ENCODE measurements at places on chromosomes 1 and 21.

DNA sequence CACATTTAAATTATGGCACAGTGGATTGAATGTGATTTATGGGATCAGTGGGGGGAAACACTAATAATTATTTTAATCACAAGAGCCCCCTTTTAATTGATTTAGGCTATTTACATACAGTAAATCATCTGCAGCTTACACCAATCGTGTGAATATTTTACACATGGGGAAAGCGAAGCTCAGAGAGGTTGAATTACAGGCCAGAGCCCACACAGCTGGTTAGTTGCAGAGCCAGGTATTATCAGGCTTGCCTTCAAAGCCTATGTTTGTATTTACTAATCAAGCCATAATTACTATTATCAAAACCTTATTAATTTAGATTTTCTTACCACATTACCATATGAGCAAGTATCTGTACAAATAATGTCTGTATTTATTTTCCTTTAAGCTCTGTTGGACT lies 749 bp downstream of the SDCCAG8 start:
- no peak for DNase-seq

- DNase-seq = no peak
These were observed 280.4 kb downstream of the SETD4 start for GRCh38 chr21:35779690-35780570.

DNA sequence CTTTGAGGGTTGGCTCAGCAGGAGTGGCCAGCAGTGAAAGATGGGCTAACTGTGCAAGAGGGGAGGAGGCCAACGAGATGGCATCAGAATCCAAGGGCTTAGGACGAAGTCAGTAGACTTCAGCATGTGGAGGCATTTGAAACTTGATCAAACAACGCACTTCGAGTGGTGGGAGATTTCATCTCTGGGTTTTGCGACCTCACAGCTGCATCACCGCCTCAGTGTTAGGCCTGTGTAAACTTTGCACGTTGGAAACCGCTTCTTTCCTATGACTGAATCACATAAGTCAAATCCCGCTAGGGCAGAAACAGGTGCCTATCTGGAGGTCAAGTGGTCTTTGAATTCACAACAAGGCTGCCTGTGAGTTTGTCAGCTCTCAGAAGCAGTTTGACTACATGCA lies 17.8 kb downstream of the TFF3 start:
- no peak for DNase-seq

GRCh38 chr1:156797212-156797871 lies 19.3 kb downstream of the SH2D2A start:
- DNase-seq = no peak

GRCh38 chr1:47216278-47217059 lies 15.6 kb downstream of the TAL1 start:
- DNase-seq = no peak

GRCh38 chr1:109239047-109239408 lies 10.3 kb upstream of the CELSR2 start:
- DNase-seq = no peak

DNA sequence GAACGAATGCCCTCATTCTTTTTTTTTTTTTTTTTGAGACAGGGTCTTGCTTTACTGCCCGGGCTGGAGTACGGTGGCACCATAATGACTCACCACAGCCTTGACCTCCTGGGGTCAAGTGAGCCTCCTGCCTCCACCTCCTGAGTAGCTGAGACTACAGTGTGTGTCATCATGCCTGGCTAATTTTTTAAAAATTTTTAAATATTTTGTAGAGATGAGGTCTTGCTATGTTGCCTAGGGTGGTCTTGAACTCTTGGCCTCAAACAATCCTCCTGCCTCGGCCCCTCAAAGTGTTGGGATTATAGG lies 69.4 kb downstream of the ALG14 start:
- no peak for DNase-seq

DNA sequence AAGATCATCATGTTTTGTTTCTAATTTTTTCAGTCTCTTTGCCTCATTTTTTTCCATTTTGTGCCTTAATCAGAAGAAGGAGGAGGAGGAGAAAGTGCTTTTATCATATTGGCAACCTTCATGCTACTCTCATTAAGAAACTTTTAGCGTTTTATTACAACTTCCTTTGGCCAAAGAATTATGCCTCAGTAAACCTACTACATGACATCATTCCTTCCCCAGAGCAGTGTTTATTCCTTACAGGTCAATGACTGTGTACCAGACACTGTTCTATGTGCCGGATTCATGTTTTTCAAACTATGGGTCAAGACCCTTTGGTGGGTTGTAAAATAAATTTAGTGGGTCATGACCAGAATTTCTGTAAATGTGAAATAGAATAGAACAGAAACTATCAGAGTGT lies 110.4 kb downstream of the SLC30A10 start:
- no peak for DNase-seq

DNA sequence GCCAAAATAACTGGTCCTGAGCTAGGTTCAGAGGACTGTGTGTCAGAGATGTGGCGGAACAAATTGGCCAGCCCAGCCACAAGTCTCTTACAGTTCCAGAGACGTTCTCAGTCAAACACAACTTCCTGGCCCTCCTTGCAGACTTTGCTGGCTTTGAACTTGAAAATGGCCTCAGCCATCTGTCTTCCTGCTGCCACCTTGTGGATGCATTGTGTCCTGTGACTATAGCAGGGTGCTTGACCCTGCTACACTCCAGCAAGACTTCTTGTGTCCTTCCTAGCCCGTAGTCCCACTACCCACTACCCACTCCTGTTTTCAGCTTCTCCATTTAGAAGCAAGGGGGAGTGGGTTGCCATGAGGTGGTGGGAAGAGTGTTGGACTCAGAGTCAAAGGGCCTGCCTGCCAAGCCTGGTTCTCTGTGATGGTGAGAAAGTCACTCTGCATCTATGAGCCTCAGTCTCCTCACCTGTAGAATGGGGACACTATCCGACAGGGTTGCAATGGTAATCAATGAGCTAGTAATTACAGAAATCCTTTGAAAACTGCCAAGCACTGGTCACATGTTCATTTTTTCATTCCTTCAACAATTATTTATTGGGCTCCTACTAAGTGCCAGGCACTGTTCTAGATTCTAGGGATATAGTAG lies 109.9 kb downstream of the IGSF21 start:
- DNase-seq = no peak
